ENCODE measurements at places on chromosomes 4 and X. TPM values are rescaled to one million over a fixed set of nuclear protein-coding genes. Genes with fewer than 3 reads are reported as not detected.

Gene EDA2R
- 0.82 TPM for total RNA-seq

Gene AIFM1
- 89.0 TPM for total RNA-seq

Gene HTN1
- not detected for total RNA-seq

Gene DCAF4L1
- 0.15 TPM for total RNA-seq

Gene AMMECR1
- total RNA-seq = 14.4 TPM

Gene ETDB
- not detected for total RNA-seq

Gene KLHL13
- total RNA-seq = 2.7 TPM

Gene PPEF2
- not detected for total RNA-seq

Gene PRDM5
- 9.3 TPM for total RNA-seq

Gene PGAM4
- total RNA-seq = not detected

Gene UCP1
- not detected for total RNA-seq

Gene TEC
- 2.9 TPM for total RNA-seq

Gene CXXC4
- total RNA-seq = 0.79 TPM

Gene ERVMER34-1
- total RNA-seq = 0.77 TPM

Gene STPG2
- not detected for total RNA-seq

Gene HPRT1
- total RNA-seq = 49.6 TPM

Gene CDKL5
- total RNA-seq = 3.7 TPM

Gene SLC16A2
- 1.3 TPM for total RNA-seq

Gene SCRG1
- not detected for total RNA-seq

Gene SPANXA2
- not detected for total RNA-seq

Gene PNMA5
- total RNA-seq = not detected

Gene CUL4B
- total RNA-seq = 29.7 TPM

Gene TMSB15B
- 3.0 TPM for total RNA-seq
